ENCODE measurements at places on chromosomes 3 and 15.

DNA sequence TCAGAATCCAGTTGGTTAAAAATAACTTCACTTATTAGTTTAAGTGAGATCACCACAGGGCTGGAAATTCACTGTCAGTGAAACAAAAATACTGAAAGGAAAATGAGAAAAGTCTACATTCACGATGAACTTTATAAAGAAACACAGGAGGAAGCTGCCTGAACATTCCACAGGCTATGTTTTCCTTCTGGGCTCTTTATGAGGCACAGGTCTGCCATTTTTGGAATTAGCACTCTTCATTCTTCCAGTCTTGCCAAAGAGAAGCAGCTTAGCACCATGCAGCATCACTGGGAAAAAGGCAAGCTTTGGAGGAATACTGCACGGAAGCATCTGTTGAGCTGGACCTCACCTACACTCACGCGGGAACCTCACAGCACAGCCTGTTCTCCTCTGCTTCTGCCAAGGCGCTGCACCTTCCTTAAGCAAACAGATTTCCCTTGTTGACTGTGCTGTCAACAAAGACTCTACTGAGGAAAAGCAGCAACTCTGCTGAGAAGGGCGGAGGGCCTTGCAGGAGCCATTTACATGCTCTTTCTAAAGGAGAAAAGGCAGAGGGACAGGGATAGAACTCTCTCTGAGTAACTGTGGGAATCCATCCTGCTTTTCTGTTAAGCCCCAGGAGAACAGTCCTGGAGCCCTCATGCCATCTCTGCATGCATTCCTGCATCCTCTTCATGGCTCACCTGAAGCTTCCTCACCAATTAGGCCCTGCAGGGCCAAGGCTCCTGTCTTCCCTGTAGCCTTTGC, 15.7 kb downstream of the SUSD5 start:
- DNase-seq: no peak

GRCh38 chr15:29726553-29726952, 95.7 kb downstream of the TJP1 start:
- DNase-seq: no peak

- no peak for DNase-seq
Measured at GRCh38 chr3:197353001-197353866, 54.8 kb upstream of the DLG1 start.

DNA sequence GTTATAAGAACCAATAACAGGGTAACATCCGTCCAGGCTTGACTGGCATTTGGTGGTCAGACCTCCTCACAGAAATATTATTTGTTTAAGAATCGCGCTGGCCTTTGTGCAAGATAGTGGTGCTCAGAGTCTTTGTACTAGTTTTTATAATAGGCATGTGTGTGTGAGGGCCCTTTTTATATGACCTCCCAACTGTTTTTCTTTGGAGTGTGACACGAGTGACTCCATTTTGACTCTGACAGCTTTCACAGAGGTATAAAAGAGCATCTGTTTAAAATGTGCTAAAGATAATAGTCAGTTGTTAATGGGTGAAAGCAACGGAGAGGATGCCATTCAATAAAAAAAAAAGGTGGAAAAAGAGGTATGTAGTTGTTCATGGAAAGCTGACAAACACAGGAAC, 110.4 kb downstream of the IL1RAP start:
- no peak for DNase-seq

DNA sequence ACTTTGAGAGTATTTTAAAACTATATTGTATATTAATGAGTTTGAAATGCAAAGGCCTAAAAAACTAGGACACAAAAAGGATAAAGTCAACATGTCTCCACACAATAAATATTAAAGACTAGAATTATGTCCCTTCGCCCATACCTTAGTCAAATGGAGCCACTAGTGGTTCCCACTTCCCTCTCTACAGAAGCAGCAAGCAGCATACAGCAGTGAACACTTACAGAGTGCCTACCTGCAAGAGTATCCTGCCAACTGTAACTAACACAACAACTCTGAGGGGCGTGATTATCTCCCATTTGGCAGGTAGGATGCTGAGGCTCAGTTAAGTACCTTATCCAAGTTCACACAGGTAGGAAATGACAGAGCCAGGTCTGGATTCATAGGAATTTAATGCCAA, 17.2 kb downstream of the DYNC1LI1 start:
- no peak for DNase-seq

GRCh38 chr15:101313041-101313761, 18.2 kb upstream of the SNRPA1 start:
- no peak for DNase-seq

- DNase-seq: peak; percentile 49
Measured at GRCh38 chr3:173739726-173740125, 342.2 kb downstream of the NLGN1 start.

- DNase-seq: no peak
Measured at GRCh38 chr15:79282371-79283251, at the start of gene ANKRD34C. ANKRD34C (plus strand) TSS chr15:79282722; CDS start chr15:79293285, 10,563 bp downstream.

DNA sequence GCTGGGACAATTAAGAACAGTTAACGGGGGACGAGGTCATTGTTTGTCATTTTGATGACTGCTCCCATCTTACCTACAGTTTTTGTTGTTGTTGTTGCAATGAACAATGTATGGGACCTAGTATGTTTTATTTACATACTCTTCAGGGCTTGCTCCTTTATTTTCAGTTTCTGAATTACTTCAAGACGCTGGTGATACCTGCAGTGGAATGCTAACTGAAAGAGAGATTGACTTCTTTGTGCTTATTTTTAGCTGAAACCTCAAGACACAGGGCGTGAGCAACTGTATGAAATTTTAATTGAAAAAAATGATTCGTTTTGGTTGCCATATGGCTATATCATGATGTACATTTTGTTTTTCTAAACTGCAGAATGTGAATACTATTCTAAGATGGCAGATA, 297.9 kb downstream of the EDEM1 start:
- no peak for DNase-seq

Measured in iris pigment epithelial cell (primary cell).